ENCODE measurements at places on chromosomes 6 and 20.

GRCh38 chr6:155341130-155341828 lies 27.0 kb upstream of the TFB1M start:
- no peak for DNase-seq

GRCh38 chr6:156347246-156347645 lies 429.9 kb upstream of the ARID1B start:
- no peak for DNase-seq

DNA sequence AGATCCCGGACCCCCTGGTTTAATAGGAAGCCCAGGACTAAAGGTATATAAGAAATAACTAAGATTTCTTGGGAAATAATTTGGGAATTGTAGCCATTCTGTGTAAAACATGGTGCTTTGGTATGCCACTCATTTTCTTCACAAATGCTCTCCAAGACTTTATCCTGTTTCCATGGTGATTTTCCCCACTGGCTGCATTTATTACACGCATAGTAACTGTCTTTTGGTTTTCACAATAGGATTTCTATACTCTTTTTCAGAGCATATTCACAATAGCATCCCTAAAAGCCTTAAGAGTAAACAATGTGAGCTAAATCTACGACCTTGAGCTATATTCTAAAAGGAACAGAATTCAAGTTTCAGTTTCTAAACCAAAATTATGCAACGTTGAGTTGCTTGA lies 160.8 kb downstream of the COL9A1 start:
- no peak for DNase-seq

DNA sequence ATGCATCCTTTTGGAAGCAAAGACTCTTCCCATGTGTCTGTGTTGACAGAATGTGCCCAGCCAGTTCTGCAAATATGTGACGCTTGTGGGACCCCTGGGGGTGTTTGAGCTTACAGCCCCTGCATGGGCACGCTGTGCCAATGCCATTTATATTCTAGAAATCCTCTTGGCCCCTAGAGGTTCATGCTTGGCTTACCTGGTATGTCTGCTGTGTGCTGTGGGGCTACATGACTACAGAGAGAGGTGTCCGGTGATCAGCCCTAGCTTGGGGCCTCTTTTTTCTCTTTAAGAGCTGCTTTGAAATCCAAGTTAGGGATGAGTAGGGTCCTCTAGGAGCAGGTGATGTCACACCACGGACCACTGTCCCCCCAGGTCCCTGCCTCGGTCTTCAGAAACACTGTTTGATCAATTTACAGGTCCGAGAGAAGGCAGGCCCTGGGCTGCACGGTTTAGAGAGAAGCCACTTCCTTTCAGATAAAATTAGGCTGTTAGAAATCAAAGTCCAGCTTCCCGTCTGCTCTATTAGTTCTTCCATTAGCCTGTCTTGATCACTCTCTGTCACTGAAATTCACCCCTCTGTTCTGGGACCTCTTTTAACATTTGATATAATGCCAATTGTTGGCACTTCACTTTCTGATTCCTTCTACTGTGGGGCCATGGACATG lies 26.5 kb downstream of the BCAS4 start:
- no peak for DNase-seq

DNA sequence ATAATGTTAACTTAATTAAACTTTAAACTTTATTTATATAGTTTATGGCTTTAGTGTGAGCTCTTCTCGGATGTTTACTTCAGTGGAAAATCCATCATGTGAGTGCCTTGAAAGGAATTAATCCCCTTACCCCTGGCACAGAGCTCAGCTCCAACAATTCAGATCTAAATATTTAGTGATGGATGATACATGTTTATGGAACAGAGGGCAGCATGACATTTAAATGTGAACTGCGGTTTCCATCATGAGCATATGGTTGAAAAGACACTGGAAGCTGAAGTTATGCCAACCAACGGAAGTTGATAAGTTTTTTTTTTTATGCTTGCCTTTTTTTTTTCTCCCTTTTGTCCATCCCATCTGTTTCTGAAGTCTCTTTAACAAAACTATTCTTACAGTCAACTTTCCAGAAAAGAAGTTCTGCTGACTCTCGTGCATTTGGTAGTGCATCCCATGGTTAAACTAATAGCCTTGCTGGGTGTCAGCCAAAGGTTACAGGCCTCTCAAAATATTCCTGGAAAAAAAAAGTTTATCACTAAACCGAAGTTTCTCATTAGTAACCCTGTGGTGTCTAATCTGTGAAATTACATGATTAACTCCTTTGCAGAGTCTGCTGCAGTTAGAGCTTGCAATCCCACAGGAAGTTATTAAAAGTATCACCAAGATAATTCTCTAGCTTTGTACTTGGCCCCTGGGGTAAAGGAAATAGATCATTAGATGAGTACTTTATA lies 243.9 kb upstream of the TCF21 start:
- DNase-seq, result no peak

GRCh38 chr6:130161683-130162404 lies 60.9 kb downstream of the SAMD3 start:
- no peak for DNase-seq

- no peak for DNase-seq
These were observed 563.1 kb upstream of the JARID2 start for GRCh38 chr6:14682812-14683211.

DNA sequence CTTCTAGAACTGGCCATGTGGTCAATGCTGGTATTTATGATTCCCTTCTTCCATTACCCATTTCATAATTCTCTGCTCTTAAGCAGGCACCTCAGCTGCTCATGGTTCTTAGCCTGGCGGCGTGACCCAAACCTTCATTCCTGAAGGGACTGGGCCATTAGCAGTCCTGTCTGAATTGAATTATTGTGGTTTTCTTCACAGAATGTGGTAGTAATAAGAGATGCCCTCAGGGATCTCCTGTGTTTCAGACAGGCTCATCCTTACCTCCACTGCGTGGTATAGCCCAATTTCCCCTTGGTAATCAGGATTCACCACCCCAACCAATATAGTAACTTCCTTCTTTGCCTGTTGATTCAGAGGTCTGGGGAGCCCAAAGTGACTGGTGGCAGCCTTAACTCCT lies 37.6 kb downstream of the PKIB start:
- DNase-seq, result no peak

DNA sequence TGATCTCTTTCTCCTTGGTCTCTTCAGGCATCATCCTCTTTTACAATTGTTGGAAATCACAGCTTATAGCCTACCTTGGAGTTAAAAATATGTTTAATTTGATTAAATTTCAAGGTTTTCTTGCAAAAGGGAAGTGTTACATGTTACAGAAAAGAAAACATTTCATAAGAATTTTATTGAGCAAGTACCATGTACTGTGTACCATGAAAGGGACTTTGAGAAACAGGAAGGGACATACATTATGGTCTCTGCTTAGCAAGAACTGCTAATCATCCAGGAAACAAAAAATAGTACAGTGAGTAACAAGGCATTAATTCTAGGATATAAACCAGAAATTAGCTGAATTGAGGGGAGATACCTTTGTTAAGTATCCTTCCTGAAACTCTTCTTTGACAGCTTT lies 145.3 kb upstream of the SPACA1 start:
- no peak for DNase-seq

GRCh38 chr6:219641-220198 lies 72.6 kb upstream of the DUSP22 start:
- DNase-seq, result peak; percentile 70

DNA sequence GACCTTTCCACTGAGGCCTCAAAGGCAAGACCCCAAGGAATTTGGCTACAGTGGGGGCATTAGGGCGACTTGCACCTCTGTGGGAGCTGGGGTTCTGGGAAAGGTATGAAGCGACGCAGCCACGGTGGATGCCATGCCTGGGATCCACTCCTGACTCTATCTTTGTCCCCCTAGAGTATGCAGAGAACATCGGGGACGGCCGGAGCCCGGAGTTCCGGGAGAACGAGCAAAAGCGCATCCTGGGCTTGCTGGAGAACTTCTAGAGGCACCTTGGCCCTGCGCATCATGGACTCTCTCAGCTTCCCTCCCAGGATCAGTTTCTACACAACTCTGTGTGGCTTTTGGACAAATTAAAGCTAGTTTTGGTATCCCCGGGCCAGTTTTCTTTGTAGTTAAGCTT lies 31.2 kb upstream of the VSTM2L start:
- DNase-seq, result peak; percentile 13

GRCh38 chr6:105317607-105318533 lies 85.0 kb downstream of the PREP start:
- no peak for DNase-seq

DNA sequence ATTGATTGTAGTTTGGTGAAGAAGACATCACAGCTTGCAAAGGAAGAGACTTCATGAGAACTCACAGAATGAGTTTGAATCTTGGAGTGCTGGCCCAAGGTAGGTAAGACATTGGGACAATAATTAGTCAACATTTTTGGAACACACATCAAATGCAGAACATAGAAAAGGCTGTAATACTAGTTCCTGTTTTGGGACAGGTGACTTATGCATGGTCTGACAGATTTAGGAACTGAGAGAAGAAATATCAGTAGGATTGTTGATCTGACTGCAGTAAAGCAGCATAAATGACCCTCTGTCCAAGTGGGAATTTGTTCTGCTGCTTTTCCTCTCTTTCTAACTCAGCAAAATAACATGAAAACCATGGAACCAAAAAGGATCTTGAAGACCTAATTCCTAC lies 102.3 kb upstream of the MAP3K7 start:
- DNase-seq, result no peak

- no peak for DNase-seq
These were observed 139.1 kb downstream of the ARID1B start for GRCh38 chr6:156916130-156916801.

DNA sequence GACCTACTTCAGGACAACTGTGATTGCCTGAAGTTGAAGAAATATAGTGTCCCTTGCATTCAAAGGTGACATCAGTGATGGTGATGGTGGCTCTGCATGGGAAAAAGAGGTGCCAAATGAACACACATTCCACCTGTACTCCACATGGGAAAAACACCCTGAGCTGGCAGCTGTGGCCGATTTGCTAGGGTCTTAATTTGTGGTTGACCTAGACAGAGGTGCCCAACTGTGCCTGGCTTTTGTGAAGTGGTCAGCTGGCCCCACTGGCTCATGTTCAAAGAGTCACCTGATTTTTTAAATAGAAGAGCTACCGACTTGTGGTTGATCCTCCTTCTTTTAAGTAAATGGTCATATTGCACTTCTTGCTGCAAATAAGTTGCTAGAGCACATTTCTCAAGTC lies 7.6 kb upstream of the GCNT2 start:
- DNase-seq, result no peak
